ENCODE measurements at places on chromosomes 7 and 10. TPM values are rescaled to one million over a fixed set of nuclear protein-coding genes. Genes with fewer than 3 reads are reported as not detected.

HOGA1 gene
- not detected for total RNA-seq

TFEC gene
- not detected for total RNA-seq

RAMP3 gene
- total RNA-seq, result 0.31 TPM

AKR1D1 gene
- total RNA-seq, result not detected

AOAH gene
- 0.21 TPM for total RNA-seq
